Suprapubic skin (tissue), 4 donors: ENCODE measurements at places on chromosomes 11 and 22.

DNA sequence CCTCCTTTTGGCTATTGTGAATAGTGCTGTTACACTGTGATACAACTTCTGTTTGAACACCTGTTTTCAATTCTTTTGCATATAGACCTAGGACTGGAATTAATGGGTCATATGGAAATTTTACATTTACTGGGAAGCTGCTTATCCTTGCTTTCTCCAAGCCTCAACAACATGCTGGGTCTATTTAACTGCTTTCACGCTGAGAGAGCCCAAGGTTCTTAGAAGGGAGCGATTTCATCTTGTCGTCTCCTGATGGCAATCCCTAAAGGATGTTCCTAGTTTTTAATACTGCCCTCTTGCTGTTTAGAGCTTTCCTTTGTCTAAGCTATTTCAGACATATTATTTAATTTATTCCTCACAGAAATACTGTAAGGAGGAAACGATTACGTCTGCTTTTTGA, 15.5 kb downstream of the IRAG1 start:
- DNase-seq: no peak

- DNase-seq: no peak
Measured at GRCh38 chr22:27419473-27419872, 382.1 kb downstream of the MN1 start.

DNA sequence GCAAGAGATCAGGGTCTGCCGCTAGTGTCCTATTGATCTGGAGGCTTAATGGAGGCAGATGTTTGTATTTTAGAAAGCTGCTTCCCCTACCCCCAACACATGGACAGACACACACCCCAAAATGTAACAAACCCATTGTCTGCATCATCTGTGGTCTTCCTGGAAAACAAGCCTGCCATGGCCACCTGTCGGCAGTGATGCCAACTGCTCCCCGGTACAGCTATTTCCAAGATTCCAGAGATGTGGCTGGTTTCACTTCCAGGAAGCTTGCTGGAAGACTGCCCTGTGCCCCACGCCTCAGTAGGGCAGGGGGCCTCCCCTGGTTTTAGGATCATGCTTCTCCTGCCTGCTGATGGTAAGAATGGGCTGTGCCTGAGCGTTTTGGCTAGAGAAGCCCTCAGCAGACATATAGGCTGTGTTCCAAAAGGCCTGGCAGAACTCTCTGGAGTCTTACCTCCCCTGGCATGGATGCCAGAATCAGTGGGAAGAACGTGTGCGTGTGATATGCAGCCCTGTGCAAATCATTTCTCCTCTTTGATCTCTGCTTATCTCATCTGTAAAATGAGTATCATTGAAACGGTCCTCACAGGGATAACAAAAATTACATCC, 108.6 kb downstream of the FBXO7 start:
- DNase-seq: no peak

DNA sequence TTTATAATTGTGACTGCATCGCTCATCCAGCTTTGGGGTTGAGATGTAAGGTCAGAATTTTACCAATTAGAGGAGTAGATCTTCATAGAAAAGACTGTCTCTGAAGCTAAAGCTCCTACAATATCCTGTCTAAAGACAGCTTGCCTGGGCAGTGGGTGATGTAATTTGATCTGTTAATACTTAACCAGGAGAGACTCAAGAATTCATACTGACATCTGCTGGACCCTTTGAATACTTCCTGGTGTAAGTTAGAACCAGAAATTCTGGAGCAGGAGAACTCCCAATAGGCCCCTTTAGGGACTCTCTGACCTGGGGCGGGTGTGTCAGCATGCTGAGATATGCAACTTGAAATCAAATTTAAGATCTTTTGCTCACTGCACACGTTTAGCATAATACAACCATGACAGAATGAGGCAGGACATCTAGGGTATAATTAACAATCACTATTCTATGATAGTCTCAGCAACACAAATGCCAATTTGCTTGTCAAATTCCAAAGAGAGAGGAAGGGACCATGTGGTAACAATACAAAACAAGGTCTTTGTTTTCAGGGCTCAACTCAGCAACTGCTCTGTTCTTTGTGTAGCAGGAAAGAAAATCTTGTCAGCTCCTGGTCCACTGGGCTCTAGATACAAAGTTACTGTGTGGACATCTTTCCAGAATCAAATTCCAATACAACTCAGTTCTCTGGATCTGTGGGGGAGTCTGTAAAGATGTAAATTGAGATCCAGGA, 143.9 kb downstream of the INSC start:
- no peak for DNase-seq

DNA sequence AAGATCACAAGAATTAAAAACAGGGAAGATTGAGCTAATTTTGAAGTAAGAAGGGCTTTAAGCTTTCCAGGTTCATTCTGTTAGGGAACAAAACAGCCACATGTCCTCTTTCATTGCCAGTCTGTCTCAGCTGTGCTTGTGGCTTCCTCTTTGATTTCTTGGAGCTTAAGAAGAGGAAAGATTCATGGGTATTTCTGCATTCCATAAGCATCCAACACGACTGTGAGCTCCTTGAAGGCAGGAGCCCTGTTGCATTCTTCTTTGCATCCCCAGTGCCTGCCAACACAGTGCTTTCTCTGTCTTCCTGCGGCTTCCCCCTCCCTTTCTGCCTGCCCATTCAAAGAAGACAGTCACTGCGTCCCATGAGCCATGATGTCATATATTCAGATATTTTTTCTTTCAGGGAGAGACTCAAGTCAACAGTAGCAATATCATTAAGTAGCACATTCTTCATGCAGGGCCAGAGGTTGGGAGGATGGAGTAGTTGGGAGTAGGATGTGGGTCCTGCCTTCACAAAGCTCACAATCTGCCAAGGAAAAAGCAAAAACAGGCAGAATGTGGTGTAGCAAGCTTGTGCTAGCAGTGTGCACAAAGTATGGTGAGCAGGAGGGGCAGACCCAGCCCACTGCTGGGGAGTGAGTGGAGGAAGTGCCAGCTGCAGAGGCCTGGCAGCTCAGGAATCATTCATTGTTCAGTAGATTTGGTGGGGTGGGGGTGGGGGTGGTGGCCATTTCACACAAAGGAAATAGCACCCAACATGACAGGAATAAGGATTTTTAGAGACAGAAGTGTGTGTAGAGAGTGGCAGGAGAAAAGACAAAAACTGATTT, 162.1 kb upstream of the RASSF10 start:
- no peak for DNase-seq

- no peak for DNase-seq
Measured at GRCh38 chr22:17077255-17077654, 7.5 kb upstream of the IL17RA start.

DNA sequence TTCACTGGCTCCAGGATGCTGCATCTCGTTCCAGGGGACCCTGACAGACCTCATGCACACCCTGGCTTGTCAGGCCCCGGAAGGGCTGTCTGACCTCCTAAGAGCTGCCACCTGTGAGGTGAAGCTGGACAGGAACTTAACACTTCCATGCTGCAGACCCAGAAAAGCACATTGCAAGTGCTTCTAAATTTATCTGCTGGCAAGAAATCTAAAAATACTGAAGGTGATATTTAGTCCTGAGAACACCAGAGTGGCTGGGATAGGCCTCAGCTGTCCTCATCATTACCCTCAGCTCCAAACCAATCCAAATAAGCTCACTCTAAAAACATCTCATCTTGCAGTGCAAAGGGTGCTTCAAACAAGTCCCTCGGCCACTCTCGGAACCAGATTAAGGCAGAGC, 46.7 kb downstream of the ABTB2 start:
- DNase-seq: no peak

DNA sequence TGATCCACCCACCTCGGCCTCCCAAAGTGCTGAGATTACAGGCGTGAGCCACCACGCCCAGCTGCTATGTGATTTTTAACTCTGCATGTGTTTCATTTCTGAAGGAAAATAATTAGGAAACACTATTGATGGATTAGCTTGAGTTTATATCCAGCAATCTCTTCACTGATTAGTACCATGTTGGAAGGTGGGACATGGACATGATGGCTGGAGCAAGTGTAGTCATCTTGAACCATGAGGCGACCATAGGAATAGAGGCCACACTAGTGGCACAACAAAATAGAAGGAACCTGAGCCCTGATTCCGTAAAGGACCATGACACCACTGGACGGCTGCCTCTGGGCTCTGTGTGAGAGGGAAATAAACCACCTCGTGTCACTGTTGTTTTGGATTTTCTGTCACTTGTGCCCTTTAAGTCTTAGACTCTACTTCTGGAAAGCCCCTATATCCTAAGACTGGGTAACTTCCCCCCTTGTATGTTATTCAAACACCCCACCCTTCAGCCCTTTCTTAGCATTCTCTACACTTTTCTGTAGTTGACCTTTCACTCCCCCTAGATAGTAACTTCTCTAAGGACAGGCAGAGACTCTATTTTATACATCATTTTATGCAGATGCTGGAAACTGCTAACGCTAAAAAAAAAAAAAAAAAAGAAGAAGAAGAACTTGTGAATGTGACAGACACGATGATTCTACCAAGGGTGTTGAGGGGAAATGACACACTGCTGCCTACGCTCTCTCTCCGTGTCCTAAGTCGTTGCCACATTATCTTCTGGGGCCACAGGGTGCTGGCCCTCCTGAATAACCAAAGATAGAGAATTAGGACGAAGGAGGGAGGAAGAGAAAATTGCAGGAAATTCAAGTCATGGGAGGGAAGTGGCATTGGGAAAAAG, 2.7 kb upstream of the VPS37C start:
- no peak for DNase-seq

GRCh38 chr11:104324276-104324675, 160.3 kb upstream of the PDGFD start:
- DNase-seq: no peak

DNA sequence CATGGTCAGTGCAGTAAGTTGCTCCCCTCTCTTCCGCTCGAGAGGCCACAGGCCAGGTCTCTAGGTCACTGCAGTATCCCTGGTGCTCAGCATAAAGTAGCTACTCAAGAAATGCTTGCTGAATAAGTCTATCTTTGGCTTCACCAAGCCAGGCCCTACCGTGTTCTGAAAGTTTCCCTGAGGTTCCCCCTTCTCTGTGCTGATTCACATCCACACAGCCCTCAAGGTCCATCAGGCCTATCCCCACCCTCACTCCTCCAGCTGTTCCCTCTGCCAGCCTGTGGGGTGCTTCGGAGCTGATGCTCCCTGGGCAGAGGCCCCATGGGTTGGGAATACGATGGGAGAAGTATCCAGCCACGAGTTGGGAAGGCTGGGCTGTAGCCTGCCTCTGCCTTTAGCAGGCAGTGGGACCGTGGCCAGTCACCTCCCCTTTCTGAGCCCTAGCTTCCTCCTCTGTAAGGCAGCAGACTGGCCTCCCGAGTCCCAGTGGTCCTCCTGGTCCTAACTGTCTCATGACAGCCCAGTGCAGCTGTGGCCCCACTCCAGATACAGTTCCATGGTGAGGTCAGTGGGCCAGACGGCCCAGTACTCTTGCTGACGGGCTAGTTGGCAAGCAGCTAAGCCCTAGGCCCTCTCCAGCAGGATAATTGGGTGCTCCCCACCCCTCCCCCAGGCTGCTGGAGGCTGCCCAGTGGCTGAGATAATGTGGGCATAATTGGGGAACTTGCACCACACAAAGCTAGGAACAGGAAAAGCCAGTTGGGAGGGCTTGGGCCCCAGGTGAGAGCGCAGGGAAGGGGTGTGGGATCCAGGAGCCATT, 48.2 kb downstream of the NECTIN1 start:
- no peak for DNase-seq

- no peak for DNase-seq
Measured at GRCh38 chr22:32660292-32660691, 141.2 kb upstream of the TIMP3 start.

- no peak for DNase-seq
Measured at GRCh38 chr11:83678831-83679584, 392.8 kb upstream of the CCDC90B start.

GRCh38 chr11:118396097-118396501, 5.3 kb upstream of the ATP5MG start:
- DNase-seq: no peak

GRCh38 chr11:106477776-106478175, 400.3 kb downstream of the AASDHPPT start:
- no peak for DNase-seq

DNA sequence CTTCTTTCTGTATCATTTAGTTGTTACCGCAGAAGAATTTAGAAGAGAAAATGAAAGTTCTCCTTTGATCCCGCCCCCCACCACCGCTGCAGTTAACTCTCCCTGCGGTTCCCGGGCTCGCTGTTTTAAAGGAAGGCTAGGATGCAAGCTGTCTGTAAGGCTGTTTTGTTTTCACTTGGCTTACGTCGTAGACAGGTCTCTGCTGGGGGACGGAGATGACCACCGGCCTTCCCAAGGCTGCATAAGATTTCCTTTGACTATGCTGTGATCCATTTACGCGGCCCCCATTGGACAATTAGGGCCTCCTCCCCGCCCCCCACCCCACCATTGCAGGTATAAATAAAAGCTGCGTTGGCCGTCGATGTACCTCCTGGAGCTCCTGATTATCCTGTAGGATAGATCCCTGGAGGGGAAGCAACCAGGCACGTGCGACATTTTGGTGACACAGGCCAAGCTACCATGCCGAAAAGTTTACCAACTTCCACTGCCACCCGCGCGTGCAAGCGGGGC, 1.4 kb upstream of the CPT1A start:
- no peak for DNase-seq

- no peak for DNase-seq
Measured at GRCh38 chr11:24233041-24233440, 263.8 kb upstream of the LUZP2 start.

DNA sequence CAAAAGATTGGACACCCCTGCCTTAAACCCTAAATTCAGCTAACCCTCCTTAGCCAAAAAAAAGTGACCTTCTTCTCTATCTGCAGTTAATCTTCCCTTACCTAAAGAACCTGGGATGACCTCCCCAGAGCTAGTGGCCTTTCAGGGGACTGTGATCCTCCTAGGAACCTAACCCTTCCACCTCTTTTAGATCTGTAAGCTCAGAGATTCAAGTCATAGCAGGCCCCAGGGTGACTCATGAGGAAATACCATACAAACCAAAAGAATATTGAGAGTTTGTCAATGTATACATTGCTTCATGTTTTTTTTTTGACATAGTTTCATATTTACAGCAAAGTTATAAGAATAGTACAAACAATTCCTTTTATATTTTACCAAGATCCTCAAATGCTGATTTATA, 38.3 kb upstream of the CXCR5 start:
- DNase-seq: no peak

- DNase-seq: no peak
Measured at GRCh38 chr22:31556627-31557203, 60.4 kb downstream of the SFI1 start.

GRCh38 chr11:35215945-35216344, 77.0 kb downstream of the CD44 start:
- no peak for DNase-seq

- no peak for DNase-seq
Measured at GRCh38 chr11:34988294-34989255, 72.2 kb downstream of the PDHX start.

DNA sequence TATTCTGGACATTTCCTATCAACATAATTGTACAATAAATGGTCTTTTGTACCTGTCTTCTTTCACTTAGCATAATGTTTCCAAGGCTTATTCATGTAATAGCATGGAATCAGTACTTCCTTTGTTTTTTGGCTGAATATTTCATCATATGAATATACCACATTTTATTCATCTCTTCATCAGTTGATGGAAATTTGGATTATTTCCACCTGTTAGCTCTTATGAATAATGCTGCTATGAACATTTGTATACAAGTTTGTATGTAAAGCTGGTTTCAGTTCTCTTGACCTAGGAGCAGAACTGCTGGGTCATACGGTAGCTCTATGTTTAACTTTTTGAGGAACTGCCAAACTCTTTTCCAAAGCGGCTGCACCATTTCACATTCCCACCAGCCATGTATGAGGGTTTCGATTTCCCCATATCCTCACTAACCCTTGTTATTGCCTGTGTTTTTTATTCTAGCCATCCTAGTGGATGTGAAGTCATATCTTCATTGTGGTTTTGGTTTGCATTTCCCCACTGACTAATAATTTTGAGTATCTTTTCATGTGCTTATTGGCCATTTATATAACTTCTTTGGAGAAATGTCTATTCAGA, 20.9 kb downstream of the EXT2 start:
- DNase-seq: no peak
